Astrocyte (in vitro differentiated cells and primary cell): ENCODE measurements at places on chromosomes 2 and 18.

GRCh38 chr2:43086451-43087221 lies 139.8 kb downstream of the ZFP36L2 start:
- DNase-seq: peak; percentile 100

GRCh38 chr18:11518788-11519685 lies 90.4 kb upstream of the SLC35G4 start:
- DNase-seq: no peak

GRCh38 chr18:11411048-11411447 lies 198.3 kb upstream of the SLC35G4 start:
- DNase-seq: no peak

DNA sequence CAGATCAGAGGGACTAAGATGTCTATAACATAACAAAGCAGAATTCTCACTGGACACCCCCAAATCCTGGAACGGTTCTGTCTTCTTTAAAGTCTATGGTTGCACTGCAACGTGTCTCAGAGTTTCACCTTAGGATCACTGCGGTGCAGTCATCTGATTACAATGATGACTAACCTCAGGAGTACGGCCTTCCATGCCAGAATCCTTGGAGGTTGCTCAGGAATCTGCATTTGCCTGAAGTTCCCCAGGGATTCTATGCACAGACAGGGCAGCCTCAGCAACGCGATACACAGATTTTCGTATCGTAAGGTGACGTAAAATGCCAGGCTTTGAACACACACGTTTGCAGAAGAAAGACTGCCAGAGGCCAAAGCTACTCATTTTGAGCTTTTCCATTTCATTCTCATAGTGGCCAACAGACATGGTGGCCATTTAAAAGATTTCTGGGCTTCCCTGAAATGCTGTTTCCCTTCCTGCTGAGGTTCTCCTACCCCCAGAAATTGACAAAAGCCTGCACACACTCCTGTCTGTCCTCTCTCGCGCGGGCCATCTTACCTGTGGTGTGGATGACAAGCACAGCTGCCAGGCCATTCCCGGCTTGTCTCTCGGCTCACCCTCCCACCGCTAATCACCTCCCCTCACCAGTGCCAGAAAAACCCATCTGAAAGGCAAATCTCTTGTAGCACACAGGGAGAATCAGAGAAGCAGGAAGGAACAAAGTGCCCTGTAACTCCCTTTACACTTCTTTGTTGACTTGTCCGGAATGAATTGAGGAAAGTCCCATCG lies 148.8 kb downstream of the ACKR3 start:
- DNase-seq: peak; percentile 89
